ENCODE measurements at places on chromosomes 1 and 21.

GRCh38 chr1:89483010-89483756, 41.4 kb upstream of the LRRC8B start:
- peak; percentile 92 for DNase-seq

GRCh38 chr1:34779526-34779925, 1.5 kb upstream of the GJB3 start:
- no peak for DNase-seq

DNA sequence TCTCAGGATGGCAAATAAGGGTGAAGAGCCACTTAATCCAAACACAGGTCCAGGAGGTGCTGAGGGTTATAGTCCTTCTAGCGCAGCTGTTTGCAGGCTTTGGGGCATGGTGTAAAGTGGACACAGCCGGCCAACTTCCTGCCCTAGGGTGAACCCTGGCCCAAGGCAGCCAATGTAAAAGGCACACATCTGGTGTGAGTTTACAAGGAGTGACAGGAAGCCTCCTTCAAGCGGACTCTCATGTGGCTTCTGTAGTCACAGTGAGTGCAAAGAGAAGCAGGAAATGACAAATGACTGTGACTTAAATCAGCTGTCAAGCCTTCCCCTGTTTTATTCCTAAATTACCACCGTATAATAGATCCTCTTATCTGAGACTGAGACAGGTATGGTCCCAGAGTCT, 213.0 kb downstream of the CRB1 start:
- DNase-seq = no peak

DNA sequence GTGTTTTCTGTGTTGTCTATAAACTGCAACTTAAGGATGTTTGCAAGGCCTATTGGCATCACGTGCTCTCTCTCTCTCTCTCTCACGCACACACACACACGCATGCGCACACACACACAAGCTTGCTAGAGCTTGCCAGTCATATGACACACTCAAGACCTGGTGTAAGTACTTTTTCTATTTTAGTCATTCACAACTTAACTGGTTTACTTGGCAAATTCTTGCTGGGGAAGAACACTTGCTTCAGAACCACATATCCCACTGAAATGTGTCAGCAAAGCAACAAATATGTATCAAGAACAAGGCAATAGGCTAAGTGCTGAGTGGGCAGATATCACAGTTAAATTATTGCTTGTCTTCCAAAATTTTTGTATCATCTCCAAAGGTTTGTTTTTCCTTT, 107.8 kb downstream of the DISC1 start:
- DNase-seq = no peak

- no peak for DNase-seq
Observed at GRCh38 chr1:228207381-228207810, 448 bp upstream of the OBSCN start.

GRCh38 chr1:234775477-234776246, 165.7 kb upstream of the IRF2BP2 start:
- DNase-seq = no peak

DNA sequence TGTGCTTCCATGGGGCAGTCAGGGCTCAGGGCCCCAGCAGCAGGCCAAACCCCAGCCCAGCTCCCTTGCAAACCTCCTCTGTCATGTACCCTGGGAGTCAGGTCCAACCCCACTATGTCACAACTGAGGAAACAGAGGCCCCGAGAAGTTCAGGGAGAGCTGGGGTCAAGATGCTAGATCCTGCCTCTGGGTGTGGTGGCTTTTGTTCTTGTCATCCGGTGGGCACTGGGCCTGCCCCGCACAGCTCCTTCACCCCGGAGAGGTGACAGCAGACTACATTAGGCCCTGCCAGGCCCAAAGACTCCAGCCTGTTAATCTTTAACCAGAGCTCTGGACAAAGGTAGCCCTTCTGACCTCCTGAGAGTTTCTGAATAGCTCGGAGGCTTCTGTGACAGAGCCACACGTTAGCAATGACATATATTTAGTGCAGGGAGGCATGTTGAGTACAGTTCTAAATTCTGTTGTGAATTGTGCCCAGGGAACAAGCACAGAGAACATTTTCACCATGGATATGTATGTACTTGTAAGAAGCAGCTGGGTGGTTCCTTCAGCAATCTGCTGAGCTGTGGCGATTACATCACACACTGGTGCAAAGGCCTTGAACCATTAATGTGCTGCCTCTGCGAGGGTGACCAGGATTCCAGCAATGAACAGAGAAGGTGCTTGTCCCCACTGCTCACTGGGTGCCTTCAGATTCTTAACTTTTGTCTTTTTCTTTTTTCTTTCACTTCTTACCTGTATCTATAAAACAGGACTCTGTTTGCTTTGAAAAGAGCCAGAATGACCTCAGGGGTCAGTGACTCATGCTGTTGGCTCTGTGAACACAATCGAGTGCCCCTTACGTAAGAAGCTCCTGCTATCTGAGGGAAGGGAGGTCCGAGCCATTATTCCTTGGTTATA, 102.8 kb downstream of the RHOU start:
- no peak for DNase-seq

GRCh38 chr1:8165595-8166360, 139.7 kb upstream of the ERRFI1 start:
- DNase-seq = no peak

GRCh38 chr1:19936061-19936750, 12.8 kb upstream of the PLA2G2E start:
- no peak for DNase-seq

DNA sequence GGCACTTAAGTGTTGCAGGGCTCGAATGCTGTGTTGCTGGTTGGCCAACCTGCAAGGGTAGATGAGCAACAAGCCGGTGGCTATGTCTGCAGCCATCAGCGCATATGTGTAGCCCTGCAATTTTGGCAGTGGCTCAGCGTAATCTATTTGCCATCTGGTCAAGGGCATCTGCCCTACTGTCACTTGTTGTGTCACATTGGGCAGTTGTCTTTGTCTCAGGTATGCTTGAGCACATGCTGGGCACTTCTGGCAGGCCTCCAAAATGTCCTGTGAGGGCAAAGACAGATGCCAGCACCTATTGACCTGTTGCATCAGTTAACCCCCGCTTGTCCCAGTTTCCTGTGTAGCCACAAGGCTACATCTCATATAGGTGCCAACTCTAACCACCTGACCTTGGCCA, 111.8 kb downstream of the GDAP2 start:
- no peak for DNase-seq

GRCh38 chr1:18794561-18794960, 64.9 kb downstream of the TAS1R2 start:
- no peak for DNase-seq

DNA sequence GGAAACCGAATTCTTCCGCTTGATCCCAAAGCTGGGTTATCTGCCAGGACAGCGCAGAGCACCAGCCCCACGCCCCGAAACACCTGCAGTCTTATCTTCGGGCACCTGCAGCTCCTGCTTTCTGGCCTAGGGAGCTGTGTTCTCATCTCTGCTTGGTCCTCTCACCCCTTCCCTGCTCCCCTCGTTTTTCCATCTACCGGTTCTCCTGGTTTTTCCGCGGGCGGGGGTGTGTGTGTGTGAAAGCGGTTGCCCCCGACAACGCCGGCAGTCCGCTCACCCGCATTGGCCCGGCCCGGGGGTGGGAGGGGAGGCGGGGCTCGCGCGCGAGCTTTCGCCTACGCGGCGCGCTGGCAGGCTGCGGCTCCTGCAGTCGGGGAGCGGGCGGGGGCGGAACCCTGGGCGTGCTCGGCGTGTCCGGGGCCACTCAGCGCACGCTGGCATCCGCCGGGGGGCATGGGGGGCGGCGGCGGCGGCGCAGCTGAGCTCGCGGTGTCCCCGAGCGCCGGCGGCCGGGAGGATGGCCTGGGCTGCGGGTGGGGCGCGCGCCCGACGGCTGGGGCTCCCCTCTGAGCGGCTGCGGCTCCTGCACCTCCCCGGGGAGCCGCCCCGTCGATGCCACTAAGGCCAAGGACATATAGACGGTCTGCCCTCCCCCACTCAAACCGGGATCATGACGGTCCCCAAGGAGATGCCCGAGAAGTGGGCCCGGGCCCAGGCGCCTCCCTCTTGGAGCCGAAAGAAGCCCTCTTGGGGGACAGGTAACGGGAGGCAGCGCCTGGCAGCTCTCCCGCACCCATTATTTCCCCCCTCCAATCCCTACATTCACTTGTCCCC, 3.2 kb downstream of the ATP8B2 start:
- DNase-seq = no peak

GRCh38 chr1:171763764-171764163, 17.7 kb upstream of the METTL13 start:
- no peak for DNase-seq

GRCh38 chr1:240337781-240338180, 246.1 kb downstream of the FMN2 start:
- DNase-seq = no peak

DNA sequence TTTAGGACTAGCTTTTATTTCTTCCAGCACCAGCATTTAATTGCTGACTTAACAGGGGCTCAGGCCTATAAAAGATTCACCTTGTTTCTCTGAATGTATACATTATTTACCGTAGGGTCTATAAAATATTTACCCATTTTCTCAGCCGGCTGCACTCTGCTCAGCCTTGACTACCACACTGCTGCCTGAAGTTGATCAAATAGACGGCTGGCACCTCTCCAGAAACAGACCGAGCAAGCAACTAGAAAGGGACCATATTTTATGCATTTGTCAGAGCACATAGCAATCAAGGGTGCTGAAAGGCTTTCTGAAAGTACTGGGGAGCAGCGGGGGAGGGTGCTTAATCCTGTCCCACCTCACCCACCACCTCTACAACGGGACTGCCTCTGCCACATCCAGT, 64.7 kb upstream of the FGGY start:
- peak; percentile 61 for DNase-seq

GRCh38 chr1:30923597-30923996, 15.0 kb upstream of the SDC3 start:
- DNase-seq = no peak

- DNase-seq = no peak
Observed at GRCh38 chr1:48616710-48617109, 144.7 kb upstream of the SPATA6 start.

GRCh38 chr1:167221738-167222610, 1.3 kb downstream of the POU2F1 start:
- peak; percentile 21 for DNase-seq

DNA sequence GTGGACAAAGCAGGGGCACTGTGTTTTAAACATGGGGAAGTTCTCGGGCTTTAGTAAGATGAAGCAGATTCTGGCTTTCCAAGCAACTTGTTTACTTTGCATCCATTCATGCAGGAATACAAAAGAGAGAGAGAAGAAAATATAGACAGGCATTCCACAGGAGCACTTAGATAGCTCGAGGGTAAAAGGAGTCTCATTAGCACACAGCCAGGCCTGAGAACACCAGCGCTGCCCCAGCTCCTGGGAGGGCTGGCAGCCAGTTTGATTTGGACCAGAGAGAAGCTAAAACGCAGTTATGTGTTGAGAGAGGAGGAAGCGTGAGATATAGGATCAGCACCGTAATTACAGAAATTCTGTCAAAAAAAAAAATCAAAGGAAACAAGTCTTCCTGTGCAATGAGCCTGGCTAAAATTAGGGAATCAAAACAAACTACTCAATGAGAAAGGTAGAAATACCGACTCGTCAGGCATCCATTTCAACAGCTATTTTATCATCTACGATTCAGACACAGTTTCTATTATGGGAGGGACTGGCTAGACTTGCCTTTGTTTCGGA, 68.2 kb downstream of the CLSTN1 start:
- no peak for DNase-seq

- no peak for DNase-seq
Observed at GRCh38 chr1:156513185-156513584, 12.6 kb upstream of the MEF2D start.

- DNase-seq = no peak
Observed at GRCh38 chr21:32270748-32271147, 8.1 kb downstream of the MIS18A start.

- DNase-seq = no peak
Observed at GRCh38 chr21:14863745-14864210, 201.0 kb downstream of the NRIP1 start.

DNA sequence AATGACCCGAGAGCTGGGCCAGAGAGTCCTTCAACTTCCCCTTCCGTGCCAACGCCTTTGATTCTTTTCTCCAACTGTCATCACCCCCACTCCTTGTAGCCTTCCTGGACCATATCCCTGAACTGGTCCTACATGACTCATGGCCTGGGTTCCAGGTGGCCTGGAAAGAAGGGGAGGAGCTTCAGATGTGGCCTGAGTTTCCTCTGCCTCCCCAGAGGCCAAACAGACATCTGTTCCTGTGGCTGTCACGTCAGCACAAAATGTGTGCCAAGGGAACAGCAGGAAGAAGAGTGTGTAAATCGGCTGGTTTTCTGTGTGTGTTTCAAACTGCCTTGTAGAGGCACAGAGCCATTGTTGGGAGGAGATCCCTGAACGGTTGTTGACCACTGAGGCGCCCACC, 24.9 kb upstream of the KIRREL1 start:
- peak; percentile 4 for DNase-seq

GRCh38 chr1:81733480-81733879, 67.3 kb upstream of the ADGRL2 start:
- no peak for DNase-seq

- no peak for DNase-seq
Observed at GRCh38 chr1:214403431-214403830, 122.5 kb downstream of the SMYD2 start.

DNA sequence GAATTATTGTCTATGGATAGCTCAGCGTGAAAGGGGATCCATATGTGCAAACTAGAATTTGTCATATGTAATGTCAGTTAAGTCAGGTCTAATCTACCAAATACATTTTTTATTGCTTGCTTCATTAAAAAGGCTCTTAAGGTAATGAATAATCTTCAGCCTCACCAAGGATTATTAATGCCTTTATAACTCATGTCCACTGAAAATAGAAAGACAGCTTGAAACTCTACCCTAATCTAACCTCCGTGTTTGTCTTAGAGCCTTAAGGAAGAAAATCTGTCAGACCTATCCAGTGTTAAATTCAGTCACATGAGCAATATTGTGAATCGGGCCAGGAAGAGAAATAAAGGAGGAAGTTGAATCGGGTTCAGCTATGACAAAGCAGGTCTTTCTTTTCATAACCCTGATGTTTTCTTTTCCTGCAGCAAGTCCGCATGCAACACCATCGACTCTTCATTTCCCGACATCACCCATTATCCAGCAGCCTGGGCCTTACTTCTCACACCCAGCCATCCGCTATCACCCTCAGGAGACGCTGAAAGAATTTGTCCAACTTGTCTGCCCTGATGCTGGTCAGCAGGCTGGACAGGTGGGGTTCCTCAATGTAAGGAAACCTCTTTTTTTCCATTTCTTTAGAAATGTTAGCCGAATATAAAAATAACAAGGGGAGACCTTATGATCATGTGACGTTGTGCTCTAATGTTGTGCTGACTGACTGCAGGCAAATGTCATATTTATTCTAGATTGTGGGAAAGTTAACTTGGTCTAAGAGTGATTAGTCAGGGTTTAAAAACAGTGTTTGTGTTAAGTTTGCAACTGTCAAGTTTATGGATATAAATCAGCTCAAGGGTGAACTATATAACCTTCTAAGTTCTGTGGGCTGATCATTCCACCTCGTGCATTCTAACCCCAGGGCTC, 321.0 kb downstream of the TM2D1 start:
- DNase-seq = no peak
